ENCODE measurements at places on chromosomes 4 and X.

DNA sequence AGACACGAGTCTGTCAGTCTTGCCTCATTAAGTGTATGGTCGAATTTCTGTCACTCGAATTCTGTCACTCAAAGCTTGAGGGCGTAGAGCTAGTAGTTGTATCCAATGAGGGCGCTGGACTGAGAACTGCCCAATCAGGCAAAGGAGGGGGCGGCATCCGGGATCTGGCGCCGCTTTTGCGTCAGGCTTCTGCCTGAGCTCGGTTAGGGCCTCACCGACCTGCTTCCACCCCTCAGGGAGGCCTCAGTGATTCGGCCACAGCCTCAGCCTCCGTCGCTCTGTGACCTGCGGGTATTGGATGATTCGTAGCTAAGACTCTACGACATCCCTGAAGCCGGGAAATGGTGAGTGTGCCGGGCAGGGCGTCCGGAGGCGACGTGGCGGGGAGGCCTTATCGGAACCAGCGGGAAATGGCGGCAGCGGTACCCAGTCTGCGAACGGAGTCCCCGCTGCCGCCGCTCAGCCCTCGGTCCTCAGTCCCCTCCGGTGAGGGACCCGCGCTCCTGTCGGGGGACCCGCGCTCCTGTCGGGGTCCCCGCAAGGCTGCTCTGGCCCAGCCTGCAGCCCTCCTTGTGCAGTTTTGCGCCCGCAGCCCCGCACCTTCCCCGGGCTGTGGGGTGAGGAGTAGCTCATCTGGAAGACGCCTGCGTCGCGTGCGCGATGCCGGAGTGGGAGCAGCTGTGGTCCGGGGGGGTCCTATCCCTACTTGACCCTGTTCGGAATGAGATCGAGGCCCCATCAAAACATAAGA, 88.3 kb downstream of the ZNF718 start:
- DNase-seq = no peak

DNA sequence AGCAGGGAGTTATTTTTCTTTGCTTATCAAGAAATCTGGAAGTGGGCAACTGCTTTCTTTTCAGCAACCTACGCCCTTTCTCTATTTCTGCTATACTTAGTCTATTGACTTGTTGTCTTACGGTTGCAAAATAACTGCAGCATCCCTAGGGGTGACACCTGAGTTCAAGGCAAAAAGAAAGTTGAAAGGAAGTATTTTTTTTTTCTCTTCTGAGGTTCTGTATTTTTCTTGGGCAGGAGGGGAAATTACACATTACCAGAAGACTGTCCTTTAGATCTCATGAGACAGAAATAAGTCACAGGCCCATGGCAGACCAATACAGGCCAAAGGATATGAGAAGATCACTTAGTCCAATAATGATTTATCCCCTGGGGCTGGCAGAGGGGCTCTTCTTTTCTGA, 204.7 kb upstream of the CASK start:
- DNase-seq = no peak

- no peak for DNase-seq
Observed at GRCh38 chr4:74794382-74795010, at the start of gene BTC. Gene BTC (minus strand): TSS chr4:74794523. CDS start chr4:74794325, 198 bp downstream.

DNA sequence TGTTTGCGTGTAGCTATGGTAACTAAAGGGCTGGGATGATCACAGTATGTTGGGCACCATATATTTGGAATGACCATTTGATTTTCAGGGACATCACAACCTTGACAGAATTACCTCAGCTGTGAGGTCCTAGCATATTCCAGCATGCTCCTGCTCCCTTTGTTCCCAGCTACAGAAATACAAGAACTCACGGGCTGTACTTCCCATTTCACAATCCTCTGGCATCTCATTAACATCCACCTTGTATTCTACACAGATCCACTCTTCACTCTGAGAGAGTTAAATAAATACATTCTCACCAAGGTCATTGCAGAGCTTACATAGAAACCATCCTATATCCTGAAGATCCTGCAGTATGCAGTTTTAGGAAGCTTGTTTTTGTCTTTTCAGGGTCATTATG, 169.7 kb downstream of the FRMPD4 start:
- DNase-seq = no peak

GRCh38 chr4:80182237-80182866, 15.0 kb upstream of the PRDM8 start:
- DNase-seq = no peak

GRCh38 chr4:142040043-142040442, 403.7 kb downstream of the IL15 start:
- no peak for DNase-seq

DNA sequence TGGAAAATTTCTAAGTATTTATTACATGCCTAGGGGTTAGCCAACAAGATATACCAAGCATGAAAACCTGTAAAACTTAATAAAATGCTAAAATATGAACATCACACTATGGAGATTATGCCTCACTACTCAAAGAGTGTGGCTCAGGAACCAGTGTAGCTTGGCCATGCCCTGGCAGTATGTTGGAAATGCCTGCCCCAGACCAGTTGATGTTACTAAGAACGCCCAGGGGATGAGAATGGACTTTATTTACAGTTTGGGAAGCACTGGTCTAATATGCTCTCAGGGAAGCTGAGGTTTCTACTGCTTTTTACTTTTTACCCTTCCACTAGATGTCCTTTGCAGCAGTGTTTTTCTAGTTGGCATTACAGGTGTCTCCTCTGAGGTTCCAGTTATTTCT, 23.7 kb upstream of the TXLNG start:
- no peak for DNase-seq

GRCh38 chrX:112611776-112612175, 68.0 kb downstream of the LHFPL1 start:
- DNase-seq = no peak
